ENCODE measurements at places on chromosomes 5 and 9. TPM values are rescaled to one million over a fixed set of nuclear protein-coding genes. Genes with fewer than 3 reads are reported as not detected.

Gene TRPM6
- total RNA-seq: 0.11 TPM

Gene TMED7
- 113 TPM for total RNA-seq

GRCh38 chr9:116466271-116467235 lies 220.6 kb upstream of the TRIM32 start:
- no peak for DNase-seq

DNA sequence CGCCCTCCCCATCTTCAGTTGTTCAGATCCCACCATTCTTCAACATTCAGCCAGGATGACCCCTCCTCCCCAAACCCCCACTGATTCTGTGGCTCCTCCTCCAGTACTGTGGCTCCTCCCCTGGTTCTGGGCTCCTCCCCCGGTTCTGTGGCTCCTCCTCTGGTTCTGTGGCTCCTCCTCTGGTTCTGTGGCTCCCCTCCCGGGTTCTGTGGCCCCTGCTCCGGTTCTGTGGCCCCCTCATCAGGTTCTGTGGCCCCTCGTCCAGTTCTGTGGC lies 32.8 kb downstream of the C5orf15 start:
- DNase-seq: no peak

All from Daoy (cell line).